NCI-H526 (cell line): ENCODE measurements at places on chromosomes 2 and 18.
A peak's percentile ranks its signal among the peaks of the same experiment; 100 is the strongest.

GRCh38 chr18:22827216-22827615 lies 105.9 kb upstream of the RBBP8 start:
- no peak for DNase-seq

DNA sequence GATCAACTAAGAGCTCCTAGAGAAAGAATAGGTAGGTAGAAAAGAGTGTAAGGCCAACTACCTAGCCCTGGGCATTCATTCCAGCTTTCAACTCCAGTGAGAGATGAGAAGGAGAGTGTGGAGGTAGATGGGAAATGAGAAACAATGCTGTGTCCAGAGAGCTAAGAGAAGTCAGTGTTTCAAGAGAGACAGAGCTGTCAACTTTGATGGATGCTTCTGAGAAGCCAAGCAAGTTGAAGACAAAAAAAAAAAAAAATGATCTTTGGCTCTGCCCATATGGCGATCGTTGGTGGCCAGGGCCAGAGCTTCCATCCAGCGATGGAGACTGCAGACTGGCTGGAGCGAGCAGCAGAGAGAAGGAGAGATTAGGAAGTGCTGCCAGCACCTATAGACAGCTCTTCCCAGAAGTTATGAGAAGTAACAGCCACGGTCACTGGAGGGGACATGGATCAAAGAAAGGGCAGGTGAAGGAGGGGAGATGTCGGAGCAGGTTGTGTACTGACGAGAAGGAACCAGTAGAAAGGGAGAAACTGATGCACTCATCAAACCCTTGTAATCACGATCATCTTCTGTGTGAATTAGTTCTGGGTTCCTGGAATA lies 112.4 kb upstream of the PPP1CB start:
- DNase-seq, result no peak

DNA sequence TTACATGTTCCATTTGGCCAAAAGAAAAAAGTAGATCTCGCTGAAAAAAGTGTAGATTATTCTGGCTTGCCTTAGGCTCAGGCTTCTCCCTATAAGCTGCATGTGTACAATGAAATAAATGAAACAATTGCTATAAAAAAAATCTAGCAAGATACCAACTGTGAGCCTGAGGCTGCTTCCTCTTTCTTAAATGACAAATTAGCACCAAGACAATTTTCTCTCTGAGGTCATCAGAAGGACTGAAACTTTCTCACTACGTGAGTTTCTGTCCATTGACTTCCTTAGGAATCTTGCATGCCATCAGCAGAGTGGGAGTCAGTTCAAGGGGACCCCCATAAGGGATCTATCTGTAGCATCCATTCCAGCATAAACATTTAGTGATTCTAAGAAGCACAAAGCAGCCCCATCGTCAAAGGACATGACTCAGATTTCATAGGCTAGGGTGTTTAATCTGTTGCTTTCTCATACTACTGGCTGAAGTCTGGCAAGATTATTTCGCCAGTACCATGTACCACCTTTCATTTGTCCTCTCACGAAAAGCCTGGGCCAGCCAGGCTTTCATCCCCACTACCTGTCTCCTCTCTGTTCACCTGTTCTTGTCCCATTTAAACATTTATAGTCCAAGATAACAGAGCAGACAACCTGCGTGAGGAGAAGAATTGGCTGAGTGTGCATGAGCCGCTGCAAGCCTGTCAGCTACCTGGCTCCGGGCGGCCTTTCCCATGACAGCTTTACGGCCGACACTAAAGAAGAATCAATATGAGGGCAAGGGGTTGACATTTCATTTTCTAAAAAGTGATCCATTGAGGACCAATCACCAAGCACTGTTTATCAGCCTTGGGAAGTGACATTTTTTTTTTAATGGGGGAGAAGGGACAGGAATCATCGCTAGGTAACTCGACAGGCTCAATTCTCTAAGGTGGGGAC lies 120.0 kb downstream of the EPHA4 start:
- DNase-seq, result no peak

DNA sequence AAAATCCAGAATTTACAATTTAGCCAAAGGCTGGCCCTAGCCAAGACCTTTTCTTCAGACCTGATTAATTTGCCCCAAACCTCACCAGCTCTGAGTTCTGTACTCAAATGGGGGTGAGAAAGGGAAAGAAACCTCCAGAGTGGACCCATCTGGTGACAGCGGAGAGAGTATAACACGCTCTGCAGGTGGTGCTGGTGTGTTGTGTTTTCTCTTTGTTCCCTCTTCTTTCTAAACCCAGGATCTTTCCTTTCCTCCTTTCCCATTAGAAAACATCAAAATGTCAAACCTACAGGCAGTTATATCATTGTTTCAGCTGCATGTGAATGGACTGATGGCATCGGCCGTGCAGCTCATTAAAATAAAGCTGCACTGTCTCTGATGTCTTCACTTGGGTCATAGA lies 253.2 kb upstream of the SP5 start:
- DNase-seq, result no peak

- DNase-seq, result peak; percentile 63
Observed at GRCh38 chr18:13629841-13630715, 96.3 kb downstream of the FAM210A start.

GRCh38 chr18:5894611-5895298 lies 567 bp downstream of the TMEM200C start:
- DNase-seq, result peak; percentile 58

- DNase-seq, result no peak
Observed at GRCh38 chr2:161761160-161761559, 136.9 kb downstream of the SLC4A10 start.

DNA sequence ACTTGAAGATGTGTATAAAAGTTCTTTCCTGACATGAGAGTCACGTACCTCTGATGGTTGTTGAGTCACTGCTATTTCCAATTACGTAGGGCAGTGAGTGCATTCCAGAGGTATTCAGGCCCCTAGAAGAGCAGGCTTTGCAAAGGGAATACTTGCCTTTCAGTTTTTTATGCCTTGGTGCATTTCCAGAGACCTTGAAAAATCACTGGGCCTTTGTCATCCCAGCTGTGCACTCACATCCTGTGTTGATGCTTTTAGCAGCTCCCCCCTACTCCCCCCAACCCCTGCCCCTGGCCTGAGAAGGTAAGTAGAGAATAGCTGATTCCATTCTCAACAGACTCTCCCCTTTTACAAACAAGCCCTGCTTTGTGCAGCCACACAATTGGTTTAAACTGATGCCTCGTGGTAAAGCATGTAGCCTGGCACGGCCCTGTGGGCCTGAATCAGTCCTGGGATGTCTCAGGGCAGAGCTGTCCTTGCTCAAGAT lies 174.2 kb downstream of the PRPF40A start:
- no peak for DNase-seq

DNA sequence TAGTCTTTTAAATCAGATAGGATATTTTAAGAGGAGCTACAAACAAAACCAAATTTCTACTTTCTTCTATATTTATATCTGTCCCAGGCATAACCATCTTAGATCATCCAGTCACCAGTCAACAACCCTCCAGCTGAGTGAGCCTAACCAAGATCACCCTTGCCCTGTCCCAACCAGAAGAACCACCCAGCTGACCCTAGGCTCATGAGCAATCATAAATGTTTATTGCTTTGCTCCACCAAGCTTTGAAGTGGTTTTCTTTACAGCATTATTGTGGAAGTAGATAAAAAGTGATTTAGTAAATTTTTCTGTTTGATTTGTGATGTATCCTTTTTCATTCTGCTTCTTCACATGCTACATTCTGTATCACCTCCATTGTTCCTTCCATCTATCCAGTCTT lies 167.2 kb upstream of the PIEZO2 start:
- DNase-seq, result no peak
